ENCODE measurements at places on chromosomes 4 and X. TPM values are rescaled to one million over a fixed set of nuclear protein-coding genes. Genes with fewer than 3 reads are reported as not detected.

CDX4 gene
- not detected for total RNA-seq

GSX2 gene
- total RNA-seq, result not detected

GYG2 gene
- under 0.01 TPM for total RNA-seq

HMX1 gene
- total RNA-seq, result not detected

CDS1 gene
- total RNA-seq, result 0.09 TPM

CFP gene
- total RNA-seq, result 0.81 TPM

Measured in endothelial cell of coronary artery (primary cell).